KBM-7 (cell line): ENCODE measurements at places on chromosomes 4 and X.

- peak; percentile 77 for DNase-seq
Observed at GRCh38 chr4:48906206-48907173, at the start of gene OCIAD2. OCIAD2 (minus strand) TSS chr4:48906774; CDS start chr4:48904549, 2,225 bp downstream.

- no peak for DNase-seq
Observed at GRCh38 chr4:114874321-114874720, 239.1 kb downstream of the NDST4 start.

DNA sequence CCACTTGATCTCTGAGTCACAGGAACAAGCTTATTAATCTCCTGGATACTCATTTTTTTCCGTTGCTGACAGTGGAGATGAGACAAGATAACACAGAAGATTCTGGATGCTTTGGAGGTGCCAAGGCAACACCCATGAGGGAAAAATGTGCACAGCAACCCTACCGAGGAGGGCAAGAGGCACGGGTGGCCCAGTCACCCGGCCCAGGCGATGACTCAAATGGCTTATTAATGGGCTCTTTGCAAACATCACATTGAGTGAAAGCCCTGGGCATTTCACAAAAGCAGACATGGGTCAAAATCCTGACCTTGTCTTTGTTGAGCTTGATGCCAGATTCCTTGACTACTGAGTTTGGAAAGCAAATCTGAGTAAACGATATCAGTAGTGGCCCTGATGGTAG, 315.1 kb downstream of the STK32B start:
- no peak for DNase-seq

DNA sequence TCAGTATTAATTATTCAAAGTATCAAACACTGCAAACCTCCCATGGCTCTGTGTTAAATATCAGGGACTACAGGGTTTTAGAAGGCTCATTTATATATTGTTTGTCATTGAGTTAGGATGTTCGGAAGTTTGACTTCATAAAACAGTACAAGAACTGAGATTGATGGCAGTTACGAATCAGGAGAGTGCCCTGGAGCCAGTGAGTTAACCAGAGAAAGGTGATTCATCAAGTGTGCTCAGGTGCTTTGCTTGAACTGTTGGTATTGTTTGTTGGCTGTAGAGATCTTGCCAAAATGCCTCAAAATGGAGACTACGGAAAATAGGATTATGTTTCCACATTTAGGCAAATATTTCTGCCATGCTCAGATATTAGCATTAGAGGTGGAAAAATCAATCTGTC, 7.5 kb upstream of the GPR101 start:
- no peak for DNase-seq

DNA sequence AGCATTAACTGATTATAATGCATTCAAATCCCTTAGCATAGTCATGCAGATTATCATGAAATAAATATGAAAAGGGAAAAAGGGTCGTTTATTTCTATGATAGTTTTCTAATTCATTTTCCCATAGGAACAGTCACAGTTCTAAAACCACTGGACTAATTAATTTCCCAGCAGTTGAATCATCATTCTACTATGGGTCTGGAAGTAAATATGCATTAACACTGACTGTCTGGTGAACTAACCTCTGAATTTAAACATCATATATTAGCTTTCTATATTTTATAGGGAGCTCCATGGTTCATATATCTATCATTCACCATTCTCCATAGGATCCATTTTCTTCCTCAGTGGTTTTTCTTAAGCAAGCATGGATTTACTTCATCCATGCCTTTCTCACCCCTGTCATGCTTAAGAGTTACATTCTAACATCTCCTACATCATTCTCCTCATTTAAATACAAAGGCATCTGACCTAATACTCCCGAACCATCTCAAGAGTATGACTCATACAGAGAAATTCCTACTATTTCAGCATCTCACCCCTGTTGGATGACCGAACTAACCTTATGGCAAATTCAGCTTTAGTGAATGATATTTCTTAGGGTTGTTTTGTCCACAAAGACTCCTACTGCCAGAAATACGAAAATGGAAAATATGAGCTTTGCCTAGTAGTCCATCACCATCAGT, 198.7 kb upstream of the ADAMTS3 start:
- DNase-seq: no peak

GRCh38 chr4:47704693-47705325, 133.1 kb downstream of the CORIN start:
- peak; percentile 51 for DNase-seq

DNA sequence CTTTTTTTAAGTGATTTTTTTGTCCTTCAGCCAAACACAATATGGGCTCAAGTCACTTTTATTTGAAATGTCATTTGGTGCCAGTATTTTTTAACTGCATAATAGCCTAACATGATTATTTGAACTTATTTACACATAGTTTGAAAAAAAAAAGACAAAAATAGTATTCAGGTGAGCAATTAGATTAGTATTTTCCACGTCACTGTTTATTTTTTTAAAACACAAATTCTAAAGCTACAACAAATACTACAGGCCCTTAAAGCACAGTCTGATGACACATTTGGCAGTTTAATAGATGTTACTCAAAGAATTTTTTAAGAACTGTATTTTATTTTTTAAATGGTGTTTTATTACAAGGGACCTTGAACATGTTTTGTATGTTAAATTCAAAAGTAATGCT, 62.1 kb downstream of the EDNRA start:
- DNase-seq: no peak

DNA sequence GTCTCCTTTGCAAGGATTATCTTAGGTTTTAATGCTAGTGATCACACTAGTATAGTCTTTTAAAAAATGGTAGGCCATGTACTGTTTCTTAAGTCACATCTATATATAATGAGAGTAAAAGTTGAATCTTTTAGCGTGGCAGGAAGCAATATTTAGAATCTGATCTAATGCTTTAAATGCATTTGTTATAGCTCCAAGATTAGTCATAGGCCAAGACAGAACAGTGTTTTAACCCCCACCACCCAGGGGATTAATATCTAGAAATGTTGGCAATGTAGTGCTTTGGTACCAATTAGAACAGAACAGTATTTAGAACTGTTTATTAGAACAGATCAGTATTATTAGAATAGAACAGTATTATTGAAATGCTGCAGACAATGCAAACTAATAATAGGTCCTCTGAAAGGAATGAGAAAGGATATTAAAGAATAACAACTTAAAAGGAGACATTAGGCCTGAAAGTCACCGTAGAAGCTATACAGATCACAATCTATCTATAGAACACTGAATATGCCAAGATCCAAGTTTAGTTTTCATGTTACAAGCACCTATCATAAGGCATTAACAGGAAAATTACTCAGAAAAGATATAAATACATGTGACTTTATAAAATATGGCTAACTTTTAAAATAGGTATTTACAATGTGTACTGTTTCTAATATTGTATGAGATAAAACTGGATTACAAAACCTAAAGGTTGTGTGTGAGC, 146.2 kb downstream of the NPNT start:
- DNase-seq: no peak

DNA sequence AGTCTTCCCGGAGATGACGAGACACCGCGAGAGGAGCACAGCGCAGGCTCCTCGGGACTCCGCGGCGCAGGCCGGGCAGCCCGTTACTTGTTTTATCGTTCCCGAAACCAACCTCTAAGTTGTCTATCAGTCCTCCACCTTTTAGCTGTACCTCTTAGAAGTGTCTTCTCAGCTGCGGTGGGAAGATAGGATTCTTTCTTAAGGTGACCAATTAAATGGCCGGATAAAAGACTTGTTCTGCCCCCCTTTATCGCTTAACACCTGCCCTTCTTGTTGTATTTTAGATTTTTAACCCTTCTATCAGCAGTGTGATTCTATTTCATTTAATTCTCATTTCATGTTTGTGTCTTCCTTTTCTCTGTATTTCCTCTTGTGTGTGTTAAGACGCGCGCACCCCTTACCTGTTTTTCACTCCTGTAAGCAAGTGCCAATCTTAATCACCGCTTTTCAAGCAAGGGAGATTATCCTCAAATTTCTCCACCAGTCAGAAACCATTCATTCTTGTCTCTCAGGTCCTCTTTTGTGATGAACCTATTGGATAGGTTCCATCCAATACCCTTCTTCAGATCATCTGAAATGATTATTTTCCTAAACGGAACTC, at the start of gene SLC9B2:
TSS of gene SLC9B2 (minus strand) at position 15 of the 601 bp plus-strand sequence. CDS start 9,211 bp downstream, outside the sequence.
- DNase-seq: peak; percentile 66

GRCh38 chr4:176817204-176817603, 24.5 kb upstream of the VEGFC start:
- no peak for DNase-seq

GRCh38 chrX:2423282-2423681, 77.5 kb downstream of the DHRSX start:
- DNase-seq: no peak

DNA sequence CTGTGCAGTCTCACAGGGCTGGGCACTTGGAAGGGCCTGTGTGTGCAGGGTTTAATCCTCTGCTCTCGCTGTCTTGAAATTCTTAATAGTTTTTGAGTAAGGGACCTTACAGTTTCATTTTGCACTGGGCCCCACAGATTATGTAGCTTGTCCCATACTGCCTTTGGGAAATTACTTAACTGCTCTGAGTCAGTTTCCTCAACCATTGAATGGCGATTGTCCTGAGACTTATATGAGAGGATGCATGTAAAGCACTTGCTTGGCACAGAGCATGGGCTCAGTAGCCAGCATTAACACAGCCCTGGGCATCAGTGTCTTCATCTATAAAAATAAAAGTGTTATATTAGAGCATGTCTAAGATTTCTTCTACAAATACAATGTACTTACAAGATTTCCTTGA, 55.8 kb downstream of the CLCN5 start:
- no peak for DNase-seq

DNA sequence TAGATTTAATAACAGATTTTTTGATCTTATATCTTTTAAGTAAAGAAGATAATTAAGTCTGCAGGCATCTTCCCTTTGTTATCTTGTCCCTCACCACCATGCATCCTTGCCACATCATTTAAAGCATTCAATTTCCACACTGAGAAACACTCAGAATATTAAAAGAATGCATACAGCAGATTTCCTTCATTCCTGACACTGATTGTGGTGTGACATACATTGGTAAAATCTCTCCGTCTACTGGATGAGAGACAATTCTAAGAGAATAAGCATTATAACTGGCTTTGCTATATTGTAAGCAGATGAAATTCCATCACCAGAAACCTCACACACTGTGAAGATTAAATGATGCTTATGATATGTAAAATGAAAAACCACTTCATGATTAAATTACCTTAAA, 97.4 kb upstream of the TRPC5OS start:
- no peak for DNase-seq

DNA sequence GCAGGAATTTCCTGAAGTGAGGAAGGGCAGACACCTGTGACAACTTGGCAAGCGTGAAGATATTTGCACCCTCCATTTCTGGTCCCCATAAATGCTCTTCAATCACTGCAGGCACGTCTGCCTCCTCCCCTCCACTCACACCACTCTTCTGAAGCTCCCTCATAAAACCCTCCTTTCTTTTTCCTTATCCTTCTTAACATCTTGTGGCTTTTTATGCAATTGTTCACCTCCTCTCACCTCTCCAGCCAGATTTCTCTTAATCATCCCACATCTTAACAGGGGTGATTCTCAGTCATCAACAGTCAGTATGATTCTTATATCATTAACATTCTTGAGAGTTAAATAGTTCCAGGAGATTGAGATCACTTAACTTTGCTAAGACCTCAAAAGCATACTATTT, 277.4 kb downstream of the SPRY1 start:
- no peak for DNase-seq

DNA sequence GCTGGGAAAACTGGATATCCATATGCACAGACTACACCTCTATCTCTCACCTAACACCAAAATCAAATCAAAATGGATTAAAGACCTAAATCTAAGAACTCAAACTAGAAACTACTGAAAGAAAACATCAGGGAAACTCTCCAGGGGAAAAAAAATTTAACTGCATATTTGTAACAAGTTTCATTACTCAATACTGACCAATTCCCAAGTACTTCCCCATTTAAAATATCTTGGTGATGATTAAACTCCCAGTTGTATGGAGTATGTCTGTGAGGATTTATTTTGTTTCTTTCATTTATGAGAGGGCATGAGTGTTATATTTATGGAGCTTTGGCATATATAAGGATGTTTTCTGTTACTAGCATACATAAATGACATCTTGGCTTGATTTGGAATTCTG, 112.3 kb upstream of the IL15 start:
- DNase-seq: no peak

GRCh38 chr4:85778632-85779131, 303.7 kb downstream of the ARHGAP24 start:
- DNase-seq: no peak

DNA sequence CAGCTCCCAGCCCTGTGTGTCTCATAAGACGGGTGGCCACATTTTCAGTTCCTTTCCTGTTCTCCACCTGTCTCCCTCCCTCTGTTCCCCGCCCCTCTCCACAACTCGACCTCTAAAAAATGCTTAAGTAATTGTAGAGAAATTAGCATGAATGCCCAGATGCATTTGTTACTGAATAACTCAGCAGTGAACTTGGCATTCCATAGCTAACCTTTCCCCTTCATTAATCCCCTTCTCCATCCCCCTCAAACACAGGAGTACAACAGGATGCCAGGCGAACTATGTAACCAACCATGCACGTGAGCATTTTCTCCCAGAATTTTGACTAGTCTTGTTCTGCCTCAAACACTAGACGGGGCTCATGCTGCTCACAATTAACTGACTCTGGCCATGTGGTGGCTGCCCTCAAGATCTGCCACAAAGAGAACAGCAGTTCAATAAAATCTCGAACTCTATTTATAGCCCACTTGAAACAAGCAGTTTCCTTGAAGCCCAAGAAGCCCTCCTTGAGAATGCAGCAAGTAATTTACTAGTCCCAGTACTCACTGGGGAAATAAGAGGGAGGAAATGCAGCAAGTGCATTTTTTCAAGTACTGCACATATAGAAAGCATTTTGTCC, 351.2 kb downstream of the ARHGAP24 start:
- DNase-seq: peak; percentile 35

GRCh38 chr4:46922205-46922604, 13.2 kb upstream of the COX7B2 start:
- no peak for DNase-seq

- no peak for DNase-seq
Observed at GRCh38 chr4:76673362-76673761, 224.6 kb downstream of the SOWAHB start.

- no peak for DNase-seq
Observed at GRCh38 chrX:39839371-39839770, 258.4 kb downstream of the BCOR start.

DNA sequence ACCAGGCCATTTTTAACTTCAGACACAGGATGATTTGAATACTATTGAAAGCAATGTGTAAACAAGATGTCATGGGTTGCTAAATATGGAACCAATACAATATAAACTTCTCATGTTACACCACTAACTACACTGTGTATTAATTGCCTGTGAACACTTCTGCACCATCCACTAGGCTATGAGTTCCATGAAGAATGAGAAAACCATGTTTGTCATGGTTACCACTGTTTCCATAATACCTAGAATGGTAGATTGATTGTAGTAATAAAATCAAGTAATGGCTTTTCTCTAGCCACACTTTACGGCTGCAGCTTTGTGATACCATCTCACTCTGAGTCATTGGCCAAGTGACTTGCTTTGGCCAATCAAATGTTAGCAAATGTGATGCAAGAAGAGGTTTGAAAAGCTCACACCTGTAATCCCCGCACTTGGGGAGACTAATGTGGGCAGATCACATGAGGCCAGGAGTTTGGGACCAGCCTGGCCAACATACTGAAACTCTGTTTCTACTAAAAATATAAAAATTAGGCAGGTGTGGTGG, 19.9 kb upstream of the CYBB start:
- no peak for DNase-seq

GRCh38 chr4:1112174-1112820, 1.1 kb downstream of the RNF212 start:
- no peak for DNase-seq
